ENCODE measurements at places on chromosomes 4 and X.

DNA sequence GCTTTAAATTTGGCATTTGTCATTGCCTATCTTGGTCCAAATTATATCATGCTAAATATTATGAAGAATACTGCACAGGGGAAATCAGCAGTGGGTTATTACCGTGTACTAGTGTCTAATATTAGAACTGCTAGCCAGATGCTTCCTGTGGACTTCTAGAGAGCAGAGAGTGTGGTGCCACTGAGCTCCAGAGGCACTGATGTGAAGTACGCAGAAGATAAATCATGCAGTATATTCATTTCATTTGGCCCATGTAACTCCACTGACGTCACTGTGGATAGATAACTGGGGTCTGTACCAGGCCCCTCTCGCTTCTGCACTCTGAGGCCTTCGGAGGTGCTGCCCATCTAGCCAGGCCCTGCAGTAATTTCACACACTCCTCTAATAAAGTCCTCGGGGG is 80.0 kb downstream of the ALPK1 start:
- DNase-seq: no peak

DNA sequence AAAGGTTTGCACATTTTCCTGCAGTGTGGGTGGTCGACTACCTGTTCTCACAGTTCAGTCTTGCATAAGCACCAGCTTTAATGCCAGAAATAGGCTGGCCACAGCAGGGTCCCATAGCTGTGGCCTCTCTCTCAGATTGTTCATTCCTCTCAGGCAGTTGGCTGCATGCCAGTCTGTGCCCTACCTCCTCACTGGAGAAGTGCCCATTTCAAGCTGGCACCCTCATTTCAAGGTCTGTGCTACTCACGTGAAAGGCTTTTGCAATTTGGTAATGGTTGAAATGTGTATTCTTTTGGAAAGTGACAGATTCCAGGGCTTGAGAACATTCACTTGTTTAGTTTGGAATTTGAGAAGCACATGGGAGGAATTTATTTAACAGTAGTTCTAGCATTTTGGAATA is 28.9 kb upstream of the MTMR1 start:
- peak; percentile 10 for DNase-seq

DNA sequence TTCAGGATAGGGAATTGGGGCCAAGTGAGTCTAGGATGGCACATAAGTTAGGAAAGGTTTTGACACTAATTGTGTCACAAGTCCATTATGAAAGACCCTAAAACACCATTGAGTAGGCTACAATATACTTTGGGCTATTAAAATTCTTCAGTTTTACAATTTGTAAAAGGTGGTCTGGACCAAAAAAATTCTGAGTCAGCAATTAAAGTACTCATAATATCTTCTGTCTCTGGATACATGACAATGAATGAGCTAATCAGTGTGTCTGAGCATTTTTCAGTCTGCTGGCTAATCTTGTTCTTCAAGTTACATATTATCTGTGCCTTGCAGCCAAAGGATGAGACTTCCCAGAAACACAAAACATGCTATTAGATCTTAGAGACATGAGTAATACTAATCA is 14.3 kb downstream of the ARMCX1 start:
- DNase-seq: no peak

DNA sequence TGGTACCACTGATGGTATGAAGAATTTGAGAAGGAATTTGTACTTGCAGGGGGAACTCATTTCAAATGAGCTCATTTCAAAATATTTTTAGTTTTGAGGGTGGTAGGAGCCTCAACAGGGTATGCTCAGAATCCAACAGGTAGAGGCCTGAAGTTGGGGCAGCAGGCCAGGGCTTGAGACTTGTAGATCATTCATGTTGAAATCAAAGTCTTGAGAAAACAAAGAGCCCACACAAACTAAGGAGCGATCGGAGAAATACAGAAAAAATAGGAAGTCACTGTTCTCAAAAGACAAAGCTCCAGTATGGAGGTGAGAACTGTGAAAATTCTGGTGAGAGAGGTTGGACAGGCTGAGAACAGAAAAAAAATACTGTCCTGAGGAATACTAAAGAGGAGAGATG is 979 bp upstream of the SLC9A6 start:
- DNase-seq: no peak

DNA sequence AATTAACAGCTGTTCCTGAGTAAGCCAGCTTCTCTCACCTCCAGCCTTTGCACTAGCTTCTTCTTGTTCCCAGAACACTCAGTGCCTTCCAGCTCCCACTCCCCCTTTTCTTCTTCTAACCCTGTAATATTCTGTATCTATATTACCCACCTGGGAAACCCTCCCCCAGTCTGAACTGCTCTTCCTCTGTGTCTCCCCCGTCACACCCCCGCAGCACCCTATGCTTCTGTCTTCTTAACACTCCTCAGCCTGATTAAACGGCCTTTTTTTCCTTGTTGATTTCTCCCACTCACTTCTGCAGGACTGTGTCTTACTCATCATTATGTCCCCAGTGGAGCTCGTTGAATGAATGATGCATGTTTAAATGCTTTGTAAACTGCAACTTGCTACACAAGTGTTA is 9.0 kb upstream of the LONRF3 start:
- no peak for DNase-seq

DNA sequence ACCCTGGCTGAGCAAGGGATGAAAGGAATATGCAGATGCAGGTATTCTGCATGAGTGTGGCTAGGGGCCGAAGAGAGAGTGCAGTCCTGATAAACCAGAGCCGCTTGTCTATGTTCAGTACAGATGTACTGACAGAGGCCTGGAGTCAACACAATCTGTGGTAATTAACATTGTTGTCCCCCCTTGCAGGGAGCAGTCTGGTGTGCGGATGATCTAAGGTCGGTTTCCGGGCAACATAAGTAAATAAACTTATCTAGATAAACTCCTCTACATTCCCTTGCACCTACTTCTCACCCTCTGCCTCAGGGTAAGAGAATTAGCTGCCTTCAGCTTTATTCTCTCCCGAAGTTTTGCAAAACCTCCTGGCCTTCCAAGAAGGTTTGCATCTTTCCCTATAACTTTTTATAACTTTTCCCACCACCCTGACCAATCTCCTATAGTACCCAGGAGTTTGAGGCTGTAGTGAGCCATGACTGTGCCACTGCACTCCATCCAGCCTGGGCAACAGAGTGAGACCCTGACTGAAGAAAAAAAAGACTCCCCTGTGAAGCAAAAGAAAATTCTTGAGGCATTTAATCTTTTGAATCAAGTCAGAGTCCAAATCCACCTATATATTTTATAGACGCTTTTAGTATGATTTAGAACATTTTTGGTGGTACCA is 26.6 kb downstream of the SNX25 start:
- DNase-seq: no peak

DNA sequence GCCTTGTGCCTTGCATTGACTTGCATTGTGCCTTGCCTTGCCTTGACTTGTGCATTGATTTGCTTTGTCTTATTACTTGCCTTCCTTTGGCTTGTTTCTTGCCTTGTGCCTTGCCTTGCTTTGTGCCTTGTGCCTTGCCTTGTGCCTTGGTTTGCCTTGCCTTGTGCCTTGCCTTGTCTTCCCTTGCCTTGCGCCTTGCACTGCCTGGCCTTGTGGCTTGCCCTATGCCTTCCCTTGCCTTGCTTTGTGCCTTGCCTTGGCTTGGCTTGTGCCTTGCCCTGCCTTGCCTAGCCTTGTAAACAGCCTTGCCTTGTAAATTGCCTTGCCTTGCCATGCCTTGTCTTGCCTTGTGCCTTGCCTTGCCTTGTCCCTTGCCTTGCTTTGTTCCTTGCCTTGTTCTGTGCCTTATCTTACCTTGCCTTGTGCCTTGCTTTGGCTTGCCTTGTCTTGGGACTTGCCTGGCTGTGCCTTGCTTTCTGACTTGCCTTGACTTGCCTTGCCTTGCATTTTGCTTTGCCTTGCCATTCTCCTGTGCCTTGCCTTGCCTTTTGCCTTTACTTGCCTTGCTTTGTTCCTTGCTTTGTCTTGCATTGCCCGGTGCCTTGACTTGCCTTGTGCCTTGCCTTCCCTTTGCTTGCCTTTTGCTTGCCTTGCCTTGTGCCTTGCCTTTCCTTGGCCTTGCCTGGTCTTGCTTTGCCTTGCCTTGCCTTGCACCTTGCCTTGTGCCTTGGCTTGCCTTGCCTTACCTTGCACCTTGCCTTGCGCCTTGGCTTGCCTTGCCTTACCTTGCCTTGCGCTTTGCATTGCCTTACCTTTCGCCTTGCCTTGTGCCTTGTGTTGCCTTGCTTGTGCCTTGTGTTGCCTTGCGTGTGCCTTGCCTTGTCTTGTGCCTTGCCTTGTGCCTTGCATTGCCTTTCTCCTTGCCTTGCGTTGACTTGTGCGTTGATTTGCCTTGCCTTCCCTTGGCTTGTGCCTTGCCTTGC is 97.5 kb downstream of the TAB3 start:
- DNase-seq: no peak

GRCh38 chr4:14768449-14768848 is 233.8 kb upstream of the CPEB2 start:
- no peak for DNase-seq

DNA sequence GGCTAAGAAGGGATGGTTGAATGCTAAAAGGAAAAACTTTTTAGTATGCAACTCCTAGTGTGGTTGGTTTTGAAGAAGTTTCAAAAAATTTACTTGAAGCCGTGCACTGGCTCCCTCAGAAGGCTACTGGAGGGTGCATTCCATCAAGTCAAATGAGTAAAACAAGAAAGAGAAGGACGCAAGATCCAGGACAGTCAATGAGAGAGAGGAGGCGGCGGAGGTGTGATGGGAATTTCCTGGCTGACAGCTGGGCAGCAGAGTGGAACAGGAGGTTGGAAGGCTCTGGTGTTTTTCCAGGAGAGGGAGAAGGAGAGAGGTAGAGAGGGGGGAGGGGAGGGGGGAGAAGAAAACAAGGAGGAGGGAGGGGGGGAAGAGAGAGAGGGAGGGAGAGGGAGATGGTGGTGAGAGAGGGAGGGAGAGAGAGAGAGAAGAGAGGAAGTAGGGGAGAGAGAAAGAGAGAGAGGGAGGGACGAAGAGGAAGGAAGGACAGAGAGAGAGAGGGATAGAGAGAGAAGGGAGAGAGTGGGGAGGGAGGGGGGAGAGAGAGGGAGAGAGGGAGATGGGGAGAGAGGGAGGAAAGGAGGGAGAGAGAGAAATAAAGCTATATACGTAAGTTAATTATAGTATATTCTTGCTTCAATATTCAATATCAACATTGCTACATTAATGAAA is 126.4 kb downstream of the SH3KBP1 start:
- DNase-seq: no peak

- no peak for DNase-seq
These were observed 185.9 kb downstream of the CFAP299 start for GRCh38 chr4:80521438-80521837.

GRCh38 chrX:15512401-15512965 is 11.9 kb downstream of the BMX start:
- DNase-seq: no peak

DNA sequence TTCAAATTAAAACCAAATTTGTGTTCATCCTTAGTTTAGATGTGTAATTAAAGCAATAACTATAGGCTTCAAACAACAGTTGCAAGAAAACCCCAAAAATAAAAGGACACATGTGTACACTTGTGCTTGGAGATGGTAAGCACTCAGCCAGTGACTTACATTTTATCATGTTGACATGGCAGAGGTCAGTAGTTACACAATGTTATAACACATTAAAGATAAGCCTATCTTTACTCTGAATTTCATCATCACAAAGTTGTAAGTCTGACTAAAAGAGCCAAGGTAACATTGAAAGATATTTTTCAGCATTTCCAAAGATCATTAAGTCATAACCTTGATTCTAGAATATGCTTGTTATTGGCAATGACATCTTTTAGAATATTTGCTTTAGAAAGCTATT is 98.5 kb upstream of the PNPLA4 start:
- no peak for DNase-seq

DNA sequence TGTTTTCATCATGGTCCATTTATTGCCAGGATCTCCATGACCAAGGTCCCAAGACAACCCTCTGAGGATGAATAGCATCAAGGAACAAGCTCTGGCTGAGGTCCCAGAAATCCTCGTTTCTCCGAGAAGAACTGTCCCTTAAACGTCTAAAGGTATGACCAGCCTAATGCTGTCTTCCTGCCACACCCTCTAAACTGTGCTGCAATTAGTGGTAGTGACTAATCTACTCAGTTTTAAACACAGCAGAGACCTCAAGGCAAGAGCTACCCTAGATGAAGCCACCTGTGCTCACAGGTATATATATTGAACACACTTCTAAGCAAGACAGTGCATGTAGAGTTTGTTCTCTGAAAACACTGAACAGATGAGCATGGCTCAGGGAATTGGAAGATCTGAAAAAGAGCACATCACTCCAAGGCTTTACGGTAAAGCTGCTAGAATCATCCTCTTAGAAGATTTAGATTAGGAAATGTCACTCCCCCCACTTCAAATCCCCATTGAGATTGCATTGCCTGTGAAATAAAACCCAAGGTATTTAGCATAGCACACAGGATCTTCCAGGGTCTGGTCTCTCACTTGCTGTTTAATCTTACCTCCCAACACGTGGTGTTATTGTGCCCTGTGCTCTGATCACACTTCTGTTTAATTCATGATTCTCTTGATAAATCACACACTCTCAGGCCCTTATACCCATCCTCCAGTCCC is 173.9 kb upstream of the VCX3A start:
- DNase-seq: no peak

- DNase-seq: no peak
These were observed 2192.6 kb upstream of the AGA start for GRCh38 chr4:179634862-179635261.

DNA sequence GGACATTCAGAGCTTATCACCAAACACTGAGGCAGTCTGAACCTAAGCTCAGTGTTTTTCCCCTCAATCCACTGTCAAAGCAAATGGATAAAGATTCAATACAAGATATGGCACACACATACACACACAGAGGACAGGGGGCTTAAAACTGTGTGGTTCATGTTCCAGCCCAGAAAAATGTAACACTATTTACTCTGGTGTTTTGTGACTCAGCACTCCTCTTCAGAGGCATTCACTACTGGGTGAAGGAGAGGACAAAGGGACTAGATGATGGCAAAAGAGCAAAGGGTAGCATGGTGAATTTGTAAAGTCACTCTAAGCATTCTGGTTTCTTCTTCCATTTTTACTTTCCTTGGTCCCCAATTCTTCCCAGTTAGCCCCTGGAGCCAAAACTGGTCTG is 120.3 kb downstream of the ARHGEF9 start:
- no peak for DNase-seq

DNA sequence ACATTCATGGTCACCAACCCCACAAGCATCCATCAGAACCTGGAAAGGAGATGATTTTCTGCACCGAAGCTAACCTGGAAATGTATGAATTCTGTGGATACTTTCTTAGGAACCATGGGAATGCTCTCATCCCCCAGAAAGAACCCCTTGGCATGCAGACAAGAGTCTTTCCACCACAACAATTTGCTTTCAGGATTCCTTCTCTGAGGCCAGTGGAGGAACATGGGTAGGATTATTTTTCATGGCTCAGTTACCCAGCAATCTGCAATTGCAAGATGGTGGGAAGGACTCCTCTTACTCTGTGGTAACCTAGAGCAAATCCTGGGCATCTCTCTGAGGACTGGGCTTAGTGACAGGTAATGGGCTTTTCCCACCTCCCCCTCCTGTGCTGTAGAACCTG is 131.9 kb upstream of the MSX1 start:
- DNase-seq: no peak

DNA sequence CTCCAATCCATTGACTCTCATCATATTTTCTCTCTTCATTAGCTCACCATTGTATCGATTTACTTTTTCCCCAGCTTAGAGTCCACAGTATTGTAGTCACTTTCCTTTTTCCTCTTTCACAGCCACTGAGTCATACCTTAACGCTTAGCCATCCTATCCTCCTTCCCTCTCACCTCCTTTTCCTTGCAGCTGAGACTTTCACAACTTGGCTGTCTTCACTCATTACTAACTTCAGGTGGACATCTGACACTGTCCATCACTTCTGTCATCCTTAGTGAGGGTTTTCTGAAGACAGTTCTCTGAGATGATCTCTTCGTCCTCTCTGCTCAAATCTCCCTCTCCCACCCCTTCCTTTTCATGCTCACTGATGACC is 70.5 kb upstream of the ESX1 start:
- DNase-seq: no peak
